Dermis microvascular lymphatic vessel endothelial cell (primary cell): ENCODE measurements at places on chromosomes 1 and 21. TPM values are rescaled to one million over a fixed set of nuclear protein-coding genes. Genes with fewer than 3 reads are reported as not detected.

DNA sequence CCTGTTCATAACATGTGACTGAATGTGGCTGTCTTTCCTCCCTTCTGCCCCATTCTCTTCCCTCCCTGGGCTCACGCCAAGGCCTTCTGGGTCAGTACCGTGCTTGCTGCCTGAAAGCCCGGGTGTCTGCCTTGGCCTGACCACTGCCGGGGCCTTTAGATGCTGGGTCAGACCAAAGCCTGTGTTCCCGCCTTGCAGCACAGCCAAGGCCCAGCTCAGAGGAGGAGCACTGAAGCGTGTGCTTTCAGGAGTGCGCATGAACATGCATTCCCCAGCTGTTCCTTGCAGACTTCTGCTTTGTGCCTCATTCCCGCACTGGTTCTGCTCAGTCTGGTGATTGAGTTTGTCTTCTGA is 27.0 kb upstream of the SARS1 start:
- DNase-seq, result no peak

TENT5C gene
- total RNA-seq, result 0.64 and 1.9 TPM in 2 replicates

- DNase-seq, result no peak
Measured at GRCh38 chr1:68217618-68218017, 14.7 kb downstream of the WLS start.

DNA sequence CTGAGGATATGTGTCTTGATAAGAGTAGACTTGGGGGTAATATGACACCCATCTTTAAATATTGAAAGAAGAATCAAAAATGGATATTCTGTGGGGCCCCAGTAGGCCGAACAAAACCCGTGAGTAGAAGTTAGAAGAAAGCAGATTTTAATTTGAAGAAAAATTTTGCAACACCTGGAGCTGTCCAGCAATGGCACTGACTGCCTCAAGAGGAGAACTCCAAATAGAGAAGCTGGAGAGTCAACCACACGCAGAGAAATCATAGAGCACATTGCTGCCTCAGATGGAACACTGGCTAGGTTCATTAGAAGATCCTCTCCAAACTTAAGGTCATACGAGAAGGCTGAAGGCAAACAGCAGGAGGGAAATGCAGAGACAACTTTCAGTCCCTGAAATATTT is 6.8 kb downstream of the NHLH1 start:
- DNase-seq, result no peak
